ENCODE measurements at places on chromosomes 7 and 10.

GRCh38 chr7:12623885-12624498 lies 53.5 kb downstream of the SCIN start:
- DNase-seq: peak; percentile 72

GRCh38 chr7:55198634-55199392 lies 166.3 kb upstream of the LANCL2 start:
- no peak for DNase-seq

DNA sequence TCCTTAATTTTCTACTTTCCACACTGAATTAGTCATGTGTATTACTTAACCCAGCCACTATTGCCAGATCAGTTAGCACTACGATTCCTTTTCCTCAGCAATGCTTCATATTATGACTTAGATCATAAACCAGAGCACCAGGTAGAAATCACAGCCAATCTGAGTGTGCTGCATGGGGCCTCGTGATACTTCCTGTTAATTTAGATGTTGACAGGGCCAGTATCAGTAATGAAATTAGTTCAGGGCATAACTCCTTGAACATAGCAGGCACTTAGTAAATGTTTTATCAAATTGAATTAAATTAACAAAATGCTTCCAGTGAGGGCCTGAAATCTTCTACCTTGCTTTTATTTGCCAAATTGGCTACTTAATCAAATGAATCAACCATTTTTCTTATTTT lies 169.3 kb upstream of the LRGUK start:
- DNase-seq: no peak

DNA sequence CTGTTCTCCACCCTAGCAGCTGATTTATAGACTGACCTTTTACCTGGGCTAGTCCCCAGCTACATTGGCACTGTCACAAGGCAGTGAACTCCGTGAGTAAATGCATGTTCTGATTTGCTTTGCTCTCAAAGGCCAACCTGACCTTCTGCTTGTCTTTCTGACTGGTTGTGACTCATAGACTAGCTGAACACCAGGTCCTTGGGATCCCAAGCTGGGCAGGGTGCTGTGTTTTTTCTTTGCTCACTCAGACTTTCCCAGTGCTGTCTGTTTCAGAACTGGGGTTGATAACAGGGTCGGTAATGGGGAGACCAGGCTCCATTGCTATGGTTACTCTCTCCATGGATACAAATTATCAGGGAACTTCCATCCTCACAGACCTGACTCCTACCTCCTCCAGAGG lies 35.0 kb downstream of the EVX1 start:
- no peak for DNase-seq

- DNase-seq: no peak
These were observed 50.6 kb upstream of the DUSP5 start for GRCh38 chr10:110446954-110447608.

DNA sequence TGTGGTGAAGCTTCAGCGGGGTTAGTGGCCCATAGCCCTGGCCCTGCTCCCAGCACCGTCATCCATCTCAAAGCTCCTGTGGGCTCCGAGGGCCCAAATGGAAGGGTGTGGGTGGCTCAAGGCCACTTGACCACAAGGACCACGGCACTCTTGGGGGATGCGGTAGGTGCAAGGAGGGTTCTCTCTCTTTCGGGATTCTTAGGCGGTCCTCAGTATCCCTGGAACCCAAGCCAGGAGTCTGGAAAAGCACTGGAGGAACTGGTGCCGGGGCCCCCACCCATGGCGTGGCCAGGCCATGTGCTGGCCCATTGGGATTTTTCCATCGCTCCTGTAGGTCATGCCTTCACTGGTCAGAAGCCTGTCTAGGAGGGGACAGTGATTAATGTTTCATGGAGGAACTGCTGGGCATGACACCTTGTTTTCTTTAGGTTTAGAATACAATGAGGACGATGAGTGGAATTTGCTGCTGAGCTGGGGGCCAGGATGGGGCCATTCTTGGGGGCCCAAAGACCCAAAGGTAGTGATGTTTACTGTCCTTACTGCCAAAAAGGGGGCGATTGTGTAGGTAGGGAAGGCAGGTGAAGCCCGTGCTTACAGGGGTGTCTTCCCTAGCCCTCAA lies 16.7 kb downstream of the AQP1 start:
- no peak for DNase-seq

GRCh38 chr10:44398271-44398670 lies 13.4 kb upstream of the CXCL12 start:
- no peak for DNase-seq

DNA sequence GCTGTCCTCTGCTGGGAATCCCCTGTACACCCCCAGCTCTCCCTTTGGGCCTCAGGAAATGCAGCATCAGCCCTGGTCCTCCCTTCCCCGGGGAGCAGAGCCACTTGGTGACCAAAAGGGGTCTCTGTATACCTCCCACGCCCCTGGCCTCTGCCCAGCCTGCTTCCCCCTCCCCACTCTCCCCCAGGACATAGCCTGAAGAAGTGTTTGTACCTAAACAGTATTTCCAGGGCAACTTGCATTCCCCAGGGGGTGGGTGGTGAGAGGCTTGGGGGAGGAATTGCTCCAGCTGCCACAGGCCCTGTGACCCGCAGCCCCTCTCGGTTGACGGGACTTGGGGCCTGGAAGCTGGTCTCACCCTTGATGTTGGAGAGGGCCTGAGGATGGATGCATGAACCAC lies 39.3 kb downstream of the TMEM270 start:
- no peak for DNase-seq

DNA sequence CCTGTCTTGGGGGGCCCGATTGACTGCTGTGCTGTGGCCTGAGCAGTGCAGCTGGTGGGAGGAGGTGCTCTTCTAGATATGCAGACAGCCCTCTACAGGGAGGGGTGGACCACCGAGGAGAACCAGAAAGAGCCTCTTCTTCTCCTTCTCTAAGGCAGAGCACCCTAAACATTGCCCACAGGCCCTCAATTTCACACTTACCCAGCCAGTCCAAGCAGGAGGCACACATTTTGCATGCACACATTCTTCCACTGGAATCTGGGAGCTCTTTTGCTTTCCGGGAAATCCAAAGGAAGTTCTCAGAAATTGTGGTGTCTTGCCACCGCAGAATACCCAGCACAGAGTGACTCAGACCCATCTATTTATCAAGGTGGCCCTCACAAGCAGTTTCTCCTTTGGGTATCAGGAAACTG lies 45.8 kb downstream of the EEPD1 start:
- no peak for DNase-seq

GRCh38 chr7:123682690-123683089 lies 27.0 kb downstream of the LMOD2 start:
- peak; percentile 26 for DNase-seq

GRCh38 chr7:122123746-122124145 lies 20.3 kb downstream of the AASS start:
- no peak for DNase-seq

GRCh38 chr7:20980668-20981264 lies 194.1 kb upstream of the SP8 start:
- no peak for DNase-seq

DNA sequence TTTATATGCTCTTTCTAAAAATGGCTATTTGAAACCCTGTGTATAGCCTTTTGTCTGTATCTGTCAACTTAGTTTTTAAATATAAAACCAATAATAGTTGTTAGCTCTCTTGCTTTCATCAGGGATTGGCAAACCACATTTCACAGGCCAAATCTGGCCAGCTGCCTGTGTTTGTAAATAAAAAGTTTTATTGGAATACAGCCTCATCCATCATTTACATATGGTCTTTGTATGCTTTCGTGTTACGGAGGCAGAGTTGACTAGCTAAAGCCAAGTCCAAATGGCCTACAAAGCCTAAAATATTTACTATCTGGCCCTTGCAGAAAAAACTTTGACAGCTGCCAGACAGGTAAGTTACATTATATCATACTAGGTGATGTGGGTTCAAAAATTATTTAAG lies 235.0 kb downstream of the BICC1 start:
- no peak for DNase-seq

- DNase-seq: no peak
These were observed 244.6 kb downstream of the POLR1F start for GRCh38 chr7:19464241-19464640.

- no peak for DNase-seq
These were observed 28.6 kb upstream of the ST7 start for GRCh38 chr7:116924741-116925140.

DNA sequence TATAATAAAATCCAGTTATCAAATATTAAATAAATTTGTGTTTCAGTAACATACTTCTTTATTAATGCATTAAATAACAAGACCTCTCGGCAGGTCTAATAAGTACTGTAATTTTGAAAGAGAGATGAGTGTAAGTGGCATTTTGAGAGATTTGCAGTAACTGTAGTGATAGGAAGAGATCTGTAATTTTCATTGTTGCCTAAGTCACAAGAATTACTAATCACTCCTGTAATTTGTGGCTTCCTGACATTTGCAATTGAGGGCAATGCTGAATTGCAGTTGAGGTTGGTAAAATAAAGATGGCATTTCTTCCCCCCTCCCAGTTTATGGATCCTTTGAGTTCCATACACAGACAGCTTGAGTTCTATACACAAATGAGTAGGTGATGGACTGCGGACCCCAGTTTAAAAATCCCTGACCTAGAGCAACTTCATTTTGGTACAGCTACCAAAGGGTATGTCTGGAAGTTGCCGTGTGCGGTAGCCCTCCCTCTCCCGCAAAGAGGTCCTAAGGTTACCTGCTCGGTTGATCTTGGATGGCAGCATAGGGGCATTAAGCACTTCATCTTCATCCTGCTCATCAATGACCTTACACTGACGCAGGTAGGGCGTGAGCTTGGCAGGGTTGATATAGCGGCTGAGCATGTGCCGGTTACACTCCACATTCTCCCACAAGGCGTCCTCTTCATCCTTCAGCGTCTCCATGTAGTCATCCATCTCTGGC lies 96.4 kb downstream of the CARD11 start:
- no peak for DNase-seq

GRCh38 chr7:6056616-6057015 lies 25.4 kb downstream of the ANKRD61 start:
- no peak for DNase-seq

- no peak for DNase-seq
These were observed 348.2 kb downstream of the PTPRN2 start for GRCh38 chr7:158239290-158239981.

All from NCI-H1417 (cell line).